ENCODE measurements at places on chromosomes 5 and 9.
A peak's percentile ranks its signal among the peaks of the same experiment; 100 is the strongest.

- DNase-seq, result no peak
Measured at GRCh38 chr5:177443144-177443983, 3.2 kb upstream of the PRR7 start.

GRCh38 chr9:124370896-124371582, 44.2 kb downstream of the PSMB7 start:
- DNase-seq, result no peak

DNA sequence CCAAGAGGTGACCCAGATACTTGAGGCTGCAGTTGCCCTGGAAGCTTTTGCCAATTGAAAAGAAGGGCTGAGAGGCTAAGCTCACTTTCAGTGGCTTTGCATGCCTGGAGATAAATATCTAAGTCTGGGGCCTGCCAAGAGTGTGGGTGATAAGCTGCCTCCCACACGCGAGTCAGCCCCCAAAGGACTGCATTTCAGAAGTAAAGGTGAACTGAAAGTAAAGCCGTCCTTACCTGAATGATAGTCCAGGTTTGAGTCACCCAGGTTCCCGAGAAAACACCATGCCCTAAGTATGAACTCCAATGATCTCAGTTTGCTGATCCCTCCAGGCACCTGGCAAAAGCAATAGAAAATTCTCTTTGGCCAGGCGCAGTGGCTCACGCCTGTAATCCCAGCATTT, 22.5 kb upstream of the N4BP3 start:
- no peak for DNase-seq

DNA sequence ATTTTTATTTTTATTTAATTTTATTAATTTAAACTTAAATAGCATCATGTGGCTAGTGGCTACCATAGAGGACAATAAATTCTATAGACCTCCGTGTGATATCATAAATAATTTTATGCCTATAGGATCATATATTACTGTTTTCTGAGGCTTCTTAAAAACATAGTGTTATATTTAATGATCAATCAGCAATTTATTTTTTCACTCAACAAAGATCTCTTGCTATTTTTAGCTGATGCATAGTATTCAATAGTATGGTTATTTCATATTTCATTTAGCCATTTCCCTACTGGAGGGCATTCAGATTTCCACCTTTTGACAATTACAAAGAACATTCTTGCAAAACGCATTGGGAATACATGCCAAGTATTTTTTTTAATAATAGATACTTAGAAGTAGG, 114.1 kb downstream of the PDE4D start:
- DNase-seq, result no peak

GRCh38 chr5:77139001-77139400, 51.9 kb upstream of the ZBED3 start:
- peak; percentile 87 for DNase-seq

- DNase-seq, result no peak
Measured at GRCh38 chr5:175257128-175257846, 186.7 kb downstream of the DRD1 start.

GRCh38 chr5:118937393-118938061, 50.8 kb downstream of the DTWD2 start:
- no peak for DNase-seq

DNA sequence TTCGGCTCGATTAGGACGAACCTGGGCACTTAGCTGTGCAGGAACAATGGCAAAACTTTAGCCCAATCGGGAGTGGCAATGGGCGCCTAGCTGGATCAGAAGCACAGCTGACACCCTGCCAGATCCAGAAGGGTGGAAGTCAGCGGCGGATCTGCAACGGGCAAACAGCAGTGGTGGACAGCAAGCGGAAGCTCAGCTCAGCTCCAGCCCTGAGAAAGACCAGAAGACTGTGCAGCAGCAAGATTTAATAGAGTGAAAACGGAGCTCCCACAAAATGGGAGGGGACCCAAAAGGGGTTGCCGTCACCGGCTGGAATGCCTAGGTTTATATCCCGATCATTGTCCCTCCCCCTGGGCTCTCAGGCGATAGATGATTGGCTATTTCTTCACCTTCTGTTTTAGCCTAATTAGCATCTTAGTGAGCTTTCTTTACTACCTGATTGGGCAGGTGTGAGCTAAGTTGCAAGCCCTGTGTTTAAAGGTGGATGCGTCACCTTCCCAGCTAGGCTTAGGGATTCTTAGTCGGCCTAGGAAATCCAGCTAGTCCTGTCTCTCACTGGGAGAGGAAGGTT, 1237.9 kb downstream of the CDH12 start:
- DNase-seq, result no peak

GRCh38 chr5:93346301-93346700, 234.7 kb downstream of the NR2F1-AS1 start:
- DNase-seq, result no peak

- no peak for DNase-seq
Measured at GRCh38 chr5:54388409-54388808, 67.1 kb upstream of the HSPB3 start.

- DNase-seq, result no peak
Measured at GRCh38 chr9:19085295-19085694, 17.4 kb downstream of the HAUS6 start.

All from DMS 273 treated with DMSO at 0.1 percent for 48 hours (cell line).